ENCODE measurements at places on chromosomes 6 and 20. TPM values are rescaled to one million over a fixed set of nuclear protein-coding genes. Genes with fewer than 3 reads are reported as not detected.

The ITPA gene
- total RNA-seq: 11.2 TPM

The COX4I2 gene
- total RNA-seq: not detected

The DDX27 gene
- total RNA-seq: 31.8 TPM

The CST3 gene
- 164 TPM for total RNA-seq

The ADGB gene
- total RNA-seq: not detected

The CLPSL1 gene
- not detected for total RNA-seq

The CDC5L gene
- 15.3 TPM for total RNA-seq

The MUCL3 gene
- not detected for total RNA-seq

The KIF25 gene
- total RNA-seq: not detected

The SOBP gene
- 3.9 TPM for total RNA-seq

The GID8 gene
- 31.3 TPM for total RNA-seq

The KIAA1586 gene
- 11.4 TPM for total RNA-seq

The VIP gene
- total RNA-seq: not detected

The SOX18 gene
- total RNA-seq: under 0.01 TPM

The GHRH gene
- total RNA-seq: not detected

The GJA10 gene
- not detected for total RNA-seq

The BRD2 gene
- 43.8 TPM for total RNA-seq

The PGC gene
- not detected for total RNA-seq

The PLCB4 gene
- total RNA-seq: 8.2 TPM

The EBF4 gene
- 0.16 TPM for total RNA-seq

The TPBG gene
- 26.8 TPM for total RNA-seq

The GGTLC1 gene
- not detected for total RNA-seq

The STAU1 gene
- 30.7 TPM for total RNA-seq

The FOXP4 gene
- 1.1 TPM for total RNA-seq

The MACROD2 gene
- total RNA-seq: 0.63 TPM

The KCNB1 gene
- 0.17 TPM for total RNA-seq

The LRRN4 gene
- not detected for total RNA-seq

The DOK5 gene
- total RNA-seq: 26.8 TPM

The KCNK5 gene
- total RNA-seq: not detected

The SLC22A1 gene
- total RNA-seq: 1.1 TPM

The HLA-DRB1 gene
- not detected for total RNA-seq

The BPI gene
- total RNA-seq: 0.32 TPM

The RSPO3 gene
- total RNA-seq: 0.77 TPM

The HSPA1L gene
- total RNA-seq: 1.7 TPM

The ROS1 gene
- total RNA-seq: under 0.01 TPM

The GTSF1L gene
- not detected for total RNA-seq

The TSHZ2 gene
- total RNA-seq: 0.63 TPM

The INSM1 gene
- total RNA-seq: not detected

The CST4 gene
- total RNA-seq: not detected

The SERPINB1 gene
- 7.0 TPM for total RNA-seq

The UTRN gene
- 86.8 TPM for total RNA-seq

The SLPI gene
- 2.8 TPM for total RNA-seq

The MEI4 gene
- total RNA-seq: not detected

The NFKBIL1 gene
- 32.9 TPM for total RNA-seq

The LHFPL5 gene
- total RNA-seq: not detected

The TM9SF4 gene
- total RNA-seq: 22.4 TPM

The GNAS-AS1 gene
- 0.43 TPM for total RNA-seq

The ZNF391 gene
- total RNA-seq: 1.0 TPM

The CPXM1 gene
- total RNA-seq: 1.0 TPM

The TMEM74B gene
- total RNA-seq: not detected

The ZC3H12D gene
- total RNA-seq: 0.16 TPM

The YIPF3 gene
- total RNA-seq: 172 TPM

The LPA gene
- not detected for total RNA-seq

The ZSCAN31 gene
- total RNA-seq: 53.0 TPM

Data from bronchial smooth muscle cell (primary cell).